ENCODE measurements at places on chromosomes 5 and 9.

GRCh38 chr5:39755452-39755851 is 330.7 kb upstream of the DAB2 start:
- DNase-seq, result no peak

- DNase-seq, result no peak
Measured at GRCh38 chr9:80934095-80934494, 755.3 kb downstream of the TLE1 start.

DNA sequence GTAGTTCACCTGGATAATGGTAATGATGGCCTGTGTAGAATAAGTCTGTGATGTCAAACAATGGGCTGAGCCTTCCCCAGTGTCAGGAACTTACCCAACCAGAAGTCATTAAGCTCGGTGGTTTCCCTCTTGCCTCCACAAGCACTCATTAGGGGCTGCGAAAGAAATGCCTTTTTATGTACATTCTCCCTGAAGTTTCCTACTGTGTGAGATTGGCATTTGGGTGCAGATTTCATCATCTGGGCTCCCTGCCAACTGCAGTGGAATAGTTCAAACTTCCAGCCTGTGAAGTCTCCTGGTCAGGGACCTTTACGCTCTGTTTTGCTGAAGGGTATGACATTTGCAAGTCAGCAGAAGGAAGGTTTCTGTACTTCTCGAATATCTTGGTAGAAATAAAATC is 41.6 kb upstream of the TMEM215 start:
- DNase-seq, result peak; percentile 45

DNA sequence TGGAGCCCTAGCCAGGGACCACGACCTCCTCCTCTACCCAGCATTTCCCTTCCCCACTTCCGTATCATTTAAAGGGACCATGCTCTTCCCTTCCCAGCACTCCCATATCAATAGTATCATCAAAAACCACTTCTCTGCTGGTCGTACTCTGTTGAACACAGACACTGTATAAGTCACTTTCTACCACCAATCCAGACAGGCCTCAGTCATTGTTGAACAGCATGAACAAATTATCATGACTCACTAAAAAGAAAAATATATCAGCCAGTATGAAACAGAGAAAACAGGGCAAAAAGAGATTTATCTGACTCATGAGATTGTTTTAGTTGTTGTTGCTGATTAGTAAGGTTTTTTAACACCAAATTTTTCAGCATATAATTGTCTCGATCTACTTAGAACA is 89.8 kb downstream of the CDKN2A start:
- DNase-seq, result no peak

DNA sequence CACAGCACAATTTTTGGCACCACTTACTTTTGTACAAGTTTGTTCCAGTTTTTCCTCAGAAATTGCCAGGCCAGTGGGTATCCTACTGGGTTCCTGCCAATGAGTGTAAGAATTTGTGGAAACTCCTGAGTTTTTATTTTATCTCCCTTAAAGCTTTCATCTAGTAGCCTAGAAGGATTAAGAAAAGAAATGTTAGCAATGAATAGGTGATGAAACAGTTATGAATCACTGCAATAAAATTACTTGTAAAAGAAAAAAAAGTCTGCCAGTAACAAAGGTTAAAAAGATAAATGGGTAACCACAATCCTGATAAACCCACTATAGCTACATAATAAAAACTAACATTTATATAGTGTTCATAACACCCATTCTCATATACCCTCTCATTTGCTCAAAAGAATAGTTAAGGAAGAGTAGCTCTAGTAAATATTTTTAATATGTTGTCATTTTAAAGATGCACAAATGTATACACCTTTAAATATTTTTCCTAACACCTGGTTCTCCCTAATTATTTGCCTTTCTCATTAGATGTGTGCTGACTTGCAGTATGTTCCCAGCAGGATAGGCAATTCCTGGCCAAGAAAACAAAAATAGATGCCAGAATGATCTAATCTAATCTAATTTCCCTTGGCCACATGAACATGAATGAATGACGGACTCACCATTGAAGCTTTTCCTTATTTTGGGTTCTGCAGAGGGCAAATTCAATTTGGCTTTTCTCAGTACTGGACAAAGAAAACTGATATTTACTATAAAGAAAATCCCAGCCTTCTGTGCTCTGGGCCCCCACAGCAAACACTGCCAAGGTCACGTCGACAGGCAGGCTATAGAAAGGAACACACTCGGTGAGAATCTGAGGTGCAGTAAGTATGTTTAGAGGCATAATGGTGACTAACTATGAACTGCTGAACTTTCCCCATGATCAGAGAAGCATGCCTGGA is 26.4 kb downstream of the ERAP1 start:
- DNase-seq, result no peak

Data from eye (tissue), 1 donor.